ENCODE measurements at places on chromosomes 1 and 21.

DNA sequence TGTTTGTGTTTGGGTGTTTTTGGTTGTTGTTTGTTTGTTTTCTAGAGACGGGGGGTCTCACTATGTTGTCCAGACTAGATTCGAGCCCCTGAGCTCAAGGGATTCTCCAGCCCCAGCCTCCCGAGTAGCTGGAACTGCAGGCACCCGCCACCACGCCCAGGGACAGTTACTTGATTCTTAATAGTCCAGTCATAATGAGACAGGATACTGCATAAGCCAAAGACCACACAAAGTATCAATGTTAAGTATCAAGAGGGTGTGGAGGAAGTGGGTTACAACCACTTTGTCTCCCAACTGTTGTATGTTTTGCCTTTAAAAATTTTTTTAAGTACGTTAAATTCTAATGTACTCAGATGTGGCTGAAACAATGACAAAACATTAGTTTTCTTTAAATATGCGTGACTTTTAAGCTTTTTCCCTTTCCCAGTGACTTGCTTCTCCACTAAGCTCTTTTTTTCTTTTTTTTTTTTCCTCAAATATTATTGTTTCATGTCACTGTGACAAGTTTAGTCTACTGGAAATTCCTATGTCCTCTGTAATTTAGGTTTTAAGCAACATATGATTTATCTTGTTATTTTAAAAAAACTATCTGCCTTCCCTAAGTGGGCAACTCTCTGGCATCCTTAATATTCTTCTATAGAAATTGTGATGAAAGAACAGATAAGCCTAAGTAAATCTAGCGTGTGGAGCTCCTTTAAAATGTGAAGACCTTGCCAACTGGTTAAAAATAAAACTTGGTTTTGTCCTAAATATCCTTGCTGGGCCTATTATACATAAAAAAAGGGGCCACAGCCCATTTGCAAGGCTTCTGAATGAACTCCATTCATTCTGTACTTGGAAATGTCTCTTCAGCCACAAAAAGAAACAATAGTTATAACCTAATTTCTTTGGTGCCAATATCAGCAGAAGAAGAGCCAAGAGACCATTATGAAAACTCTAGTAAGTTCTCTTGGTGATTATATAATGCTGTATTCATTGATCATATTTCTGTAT lies 56.2 kb upstream of the DPH5 start:
- DNase-seq = no peak

DNA sequence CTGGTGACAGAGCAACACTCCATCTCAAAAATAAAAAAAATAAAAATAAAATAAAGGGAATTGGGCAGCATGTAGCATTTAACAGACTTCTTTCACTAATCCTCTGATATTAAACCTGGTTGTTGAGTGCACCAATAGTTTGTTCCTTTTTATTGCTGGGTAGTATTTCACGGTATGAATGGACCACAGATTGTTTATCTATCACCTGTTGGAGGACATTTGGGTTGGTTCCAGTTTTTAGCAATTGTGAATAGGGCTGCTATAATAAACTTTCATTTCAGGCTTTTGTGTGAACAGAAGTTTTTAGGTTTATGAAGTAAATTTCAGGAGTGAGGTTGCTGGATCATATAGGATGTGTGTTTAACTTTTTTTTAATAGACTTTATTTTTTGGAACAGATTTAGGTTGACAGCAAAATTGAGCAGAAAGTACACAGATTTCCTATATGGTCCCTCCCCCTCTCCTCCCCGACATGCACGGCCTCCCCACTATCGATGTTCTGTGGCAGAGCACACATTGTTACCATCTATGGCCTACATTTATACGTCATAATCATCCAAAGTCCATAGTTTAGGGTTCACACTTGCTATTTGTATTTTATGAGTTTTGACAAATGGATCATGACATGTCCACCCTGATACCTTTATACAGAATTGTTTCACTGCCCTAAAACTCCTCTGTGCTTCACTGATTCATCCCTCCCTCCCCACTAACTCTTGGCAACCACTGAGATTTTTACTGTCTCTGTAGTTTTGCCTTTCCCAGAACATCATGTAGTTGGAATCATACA lies 66.1 kb upstream of the TMPRSS2 start:
- DNase-seq = no peak

GRCh38 chr1:228048120-228048519 lies 34.4 kb upstream of the ARF1 start:
- DNase-seq = no peak

DNA sequence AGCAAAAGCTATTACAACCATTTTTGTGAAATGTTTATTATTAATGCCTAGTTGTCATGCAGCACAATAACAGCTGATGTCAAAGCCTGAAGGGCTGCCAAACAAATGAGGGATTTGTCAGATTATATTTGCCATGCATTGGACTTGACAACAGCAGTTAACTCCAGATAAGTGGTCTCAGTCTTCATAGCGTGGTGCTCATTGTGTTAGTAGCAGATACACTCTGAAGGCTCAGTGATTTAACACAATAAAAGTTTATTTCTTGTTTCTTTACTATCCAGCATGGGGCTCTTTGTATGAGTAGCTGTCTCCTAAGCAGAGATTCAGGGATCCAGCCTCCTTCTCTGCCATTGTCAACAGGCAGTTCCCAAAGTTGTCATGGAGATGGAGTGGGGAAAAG lies 76.0 kb upstream of the PTGFRN start:
- no peak for DNase-seq

DNA sequence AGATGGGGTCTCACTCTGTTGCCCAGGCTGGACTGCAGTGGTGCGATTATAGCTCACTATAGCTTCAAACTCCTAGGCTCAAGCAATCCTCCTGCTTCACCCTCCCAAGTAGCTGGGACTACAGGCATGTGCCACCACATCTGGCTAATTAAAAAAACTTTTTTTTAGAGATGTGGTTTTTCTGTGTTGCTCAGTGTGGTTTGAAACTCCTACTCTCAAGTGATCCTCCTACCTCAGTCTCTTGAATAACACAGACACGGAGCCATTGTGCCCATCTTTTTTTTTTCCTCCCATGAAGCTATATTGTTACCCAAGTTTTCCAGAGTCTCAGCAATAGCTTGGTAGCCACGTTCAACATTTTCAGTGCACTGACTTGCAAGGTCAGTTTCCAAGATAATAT lies 2.7 kb downstream of the GIPC2 start:
- DNase-seq = no peak

- DNase-seq = no peak
These were observed 54.6 kb downstream of the F3 start for GRCh38 chr1:94486990-94487389.

DNA sequence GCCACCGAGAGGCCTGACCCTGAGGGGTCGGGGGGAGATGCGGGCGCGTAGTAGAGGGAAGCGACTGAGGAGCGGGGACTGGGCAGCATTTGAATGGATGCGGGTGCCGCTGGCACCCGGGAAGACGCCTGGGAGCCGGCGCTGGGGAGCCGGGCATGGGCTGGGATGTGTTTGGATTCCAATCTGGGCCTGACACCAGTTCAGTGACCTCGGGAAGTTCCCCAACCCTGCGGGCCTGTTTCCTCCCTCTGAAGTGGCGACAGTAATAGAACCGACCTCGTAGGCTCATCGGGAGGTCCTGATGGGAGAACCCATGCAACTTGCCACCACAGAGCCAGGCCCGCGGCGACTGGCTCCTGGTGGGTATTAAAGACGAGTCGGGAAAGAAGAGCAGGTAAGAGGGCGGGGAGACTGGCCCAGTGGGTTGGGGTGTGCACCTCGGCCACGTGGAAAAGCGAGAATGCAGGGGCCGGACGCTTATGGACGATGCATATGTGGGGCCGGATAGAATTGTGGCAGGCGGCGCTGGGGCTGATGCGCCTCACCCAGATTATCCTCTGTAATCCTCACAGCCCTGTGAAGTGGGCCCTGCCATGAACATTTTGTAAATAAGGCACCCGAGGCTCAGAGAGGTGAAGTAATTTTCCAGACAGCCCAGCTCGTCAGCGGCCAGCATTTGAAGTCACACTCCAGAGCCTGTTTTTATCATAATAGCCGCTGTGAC lies 105.8 kb downstream of the SLC16A1 start:
- DNase-seq = peak; percentile 45

DNA sequence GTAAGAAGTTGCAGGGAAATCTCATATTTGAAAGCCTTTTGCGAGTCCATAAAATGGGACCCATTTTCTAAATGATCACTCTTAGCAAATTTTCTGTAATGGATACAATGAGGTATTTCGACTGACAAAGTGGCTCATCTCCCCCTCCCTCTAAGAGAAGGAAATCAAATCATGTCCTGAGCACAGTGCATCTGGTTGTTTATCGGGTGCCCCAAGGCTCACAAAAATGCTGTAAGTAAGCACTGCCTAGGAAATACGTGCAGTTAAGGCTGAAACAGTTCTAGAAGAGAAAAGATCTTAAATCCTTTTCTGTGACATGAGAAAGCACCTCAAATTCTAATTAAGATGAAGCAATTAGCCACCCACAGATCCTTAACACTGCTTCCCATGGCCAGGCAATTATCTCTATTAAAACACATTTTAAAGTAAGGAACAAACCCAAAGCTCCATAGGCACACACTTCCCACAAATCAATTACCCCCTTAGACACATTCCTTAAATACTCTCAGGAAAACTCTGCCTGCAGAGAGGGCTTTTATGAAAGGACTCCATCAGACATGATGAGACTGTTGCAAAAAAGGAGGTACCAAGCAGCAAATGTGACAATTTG lies 216.3 kb downstream of the KCNH1 start:
- DNase-seq = no peak

GRCh38 chr1:170309389-170310013 lies 163.7 kb downstream of the NTMT2 start:
- DNase-seq = no peak

DNA sequence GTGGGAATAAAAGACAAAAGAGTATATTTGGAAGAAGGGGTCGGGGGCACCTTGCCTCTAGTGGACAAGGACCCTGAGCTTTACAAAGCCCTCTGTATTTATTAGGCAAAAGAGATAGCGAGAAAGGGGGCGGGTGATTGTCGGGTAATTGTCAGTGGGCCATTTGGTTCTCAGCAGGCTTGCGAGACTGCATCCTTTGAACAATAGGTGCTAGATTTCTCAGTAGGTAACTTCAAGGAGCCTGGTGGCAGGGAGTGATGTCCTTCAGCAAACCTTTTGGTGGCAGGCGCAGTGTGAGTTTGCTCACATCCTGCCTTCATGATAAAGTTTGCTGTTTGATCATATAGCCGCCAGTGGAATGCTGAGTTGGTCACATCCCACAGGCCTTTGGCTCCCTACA lies 71.4 kb downstream of the AXDND1 start:
- no peak for DNase-seq

DNA sequence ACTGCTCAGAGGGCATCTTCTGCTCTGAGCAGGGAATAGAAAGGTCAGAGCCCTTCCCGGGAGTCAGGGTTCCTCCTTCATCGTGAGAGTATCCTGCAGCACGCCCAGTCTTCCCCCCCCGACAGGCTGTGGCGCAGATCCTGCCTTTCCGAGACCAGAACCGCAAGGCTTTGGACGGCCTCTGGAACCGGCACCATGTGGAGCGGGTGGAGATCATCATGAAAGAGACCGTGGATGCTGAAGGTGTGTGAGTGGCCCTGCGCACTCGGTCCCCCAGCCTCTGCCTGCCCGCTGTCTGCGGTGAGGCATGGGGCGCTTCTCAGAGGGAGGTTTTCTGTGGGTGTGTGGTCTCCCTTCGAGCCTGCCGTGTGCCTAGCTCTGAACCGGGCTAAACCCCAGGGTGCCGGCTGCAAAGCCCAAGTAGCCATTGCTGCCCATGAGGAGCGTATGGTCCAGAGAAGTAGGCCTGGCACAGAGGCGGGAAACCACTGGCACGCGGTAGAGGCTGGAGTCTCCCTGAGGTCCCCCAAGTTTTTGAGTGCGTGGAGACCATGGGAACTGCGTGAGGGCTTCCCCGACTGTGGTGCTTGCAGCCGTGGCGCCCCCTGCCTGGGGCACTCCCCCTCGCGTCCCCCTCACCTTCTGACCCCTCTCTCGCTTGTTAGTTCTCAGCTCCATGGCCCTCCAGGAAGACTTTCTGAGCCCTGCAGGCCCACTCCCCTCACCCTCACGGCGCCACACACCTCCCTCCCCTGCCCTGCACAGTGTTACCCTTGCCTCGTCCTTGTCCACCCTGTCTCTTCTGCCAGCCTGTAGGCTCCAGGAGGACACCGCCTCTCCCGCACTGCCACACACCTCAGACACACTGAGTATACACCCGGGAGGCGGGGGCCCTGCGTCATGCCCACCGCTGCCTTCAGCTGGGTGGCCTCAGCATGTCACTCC lies 12.5 kb downstream of the H6PD start:
- DNase-seq = no peak

- peak; percentile 66 for DNase-seq
These were observed 212.8 kb downstream of the FMN2 start for GRCh38 chr1:240304466-240304865.

DNA sequence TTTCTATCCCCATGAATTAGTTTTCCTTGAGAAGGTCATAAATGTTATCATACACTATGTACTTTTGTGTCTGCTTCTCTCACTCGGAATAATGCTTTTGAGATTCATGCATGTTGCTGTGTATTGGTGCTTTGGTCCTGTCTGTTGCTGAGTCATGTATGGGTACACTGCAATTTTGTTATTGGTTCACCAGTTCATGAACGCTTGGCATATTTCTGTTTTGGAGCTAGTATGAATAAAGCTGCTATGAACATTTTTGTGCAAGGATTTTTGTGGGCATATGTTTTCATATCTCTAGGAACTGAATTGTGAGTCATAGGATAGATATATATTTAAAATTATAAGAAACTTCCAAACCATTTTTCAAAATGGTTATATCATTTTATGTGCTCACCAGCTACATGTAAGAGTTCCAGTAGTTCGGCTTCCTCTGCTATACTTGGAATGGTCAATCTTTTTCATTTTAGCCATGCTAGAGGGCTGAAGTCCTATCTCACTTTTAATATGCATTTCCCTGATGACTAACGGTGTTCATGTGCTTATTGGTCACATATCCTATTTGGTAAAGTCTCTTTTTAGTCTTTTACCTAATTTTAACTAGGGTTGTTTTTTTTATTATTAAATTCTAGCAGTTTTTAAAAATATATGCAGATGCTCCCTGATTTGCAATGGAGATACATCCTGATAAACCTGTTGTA lies 38.2 kb downstream of the ETS2 start:
- no peak for DNase-seq

DNA sequence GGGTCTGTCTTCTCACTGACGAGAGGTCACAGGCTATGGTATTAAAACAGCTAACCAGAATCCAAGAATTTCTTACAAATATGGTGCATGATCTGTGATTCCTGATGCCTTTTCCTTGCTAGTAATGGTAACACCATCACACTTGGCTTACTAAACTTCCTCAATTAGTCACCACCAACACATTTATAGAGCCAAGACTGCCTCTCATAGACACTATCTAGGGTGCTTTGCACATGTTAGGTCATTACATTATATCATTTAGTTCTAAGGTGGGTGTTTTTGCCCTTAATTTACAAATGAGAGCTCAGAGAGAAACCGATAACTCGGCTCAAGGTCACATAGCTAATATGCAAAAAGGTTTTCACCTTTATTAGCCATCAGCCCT lies 8.7 kb downstream of the KIF21B start:
- no peak for DNase-seq

GRCh38 chr1:32977546-32978087 lies 13.0 kb upstream of the RNF19B start:
- no peak for DNase-seq

- no peak for DNase-seq
These were observed 1.1 kb upstream of the SLAMF8 start for GRCh38 chr1:159825564-159825963.

- DNase-seq = peak; percentile 47
These were observed 17.9 kb upstream of the ETV3 start for GRCh38 chr1:157156058-157156541.

GRCh38 chr21:38839328-38840286 lies 33.9 kb downstream of the ETS2 start:
- no peak for DNase-seq

All from NCI-H524 (cell line).